ENCODE measurements at places on chromosomes 3 and 15.
A peak's percentile ranks its signal among the peaks of the same experiment; 100 is the strongest.

GRCh38 chr3:89113893-89114840 is 6.7 kb downstream of the EPHA3 start:
- DNase-seq, result peak; percentile 16

- DNase-seq, result peak; percentile 47
Observed at GRCh38 chr15:56040081-56041035, 46.9 kb upstream of the NEDD4 start.

DNA sequence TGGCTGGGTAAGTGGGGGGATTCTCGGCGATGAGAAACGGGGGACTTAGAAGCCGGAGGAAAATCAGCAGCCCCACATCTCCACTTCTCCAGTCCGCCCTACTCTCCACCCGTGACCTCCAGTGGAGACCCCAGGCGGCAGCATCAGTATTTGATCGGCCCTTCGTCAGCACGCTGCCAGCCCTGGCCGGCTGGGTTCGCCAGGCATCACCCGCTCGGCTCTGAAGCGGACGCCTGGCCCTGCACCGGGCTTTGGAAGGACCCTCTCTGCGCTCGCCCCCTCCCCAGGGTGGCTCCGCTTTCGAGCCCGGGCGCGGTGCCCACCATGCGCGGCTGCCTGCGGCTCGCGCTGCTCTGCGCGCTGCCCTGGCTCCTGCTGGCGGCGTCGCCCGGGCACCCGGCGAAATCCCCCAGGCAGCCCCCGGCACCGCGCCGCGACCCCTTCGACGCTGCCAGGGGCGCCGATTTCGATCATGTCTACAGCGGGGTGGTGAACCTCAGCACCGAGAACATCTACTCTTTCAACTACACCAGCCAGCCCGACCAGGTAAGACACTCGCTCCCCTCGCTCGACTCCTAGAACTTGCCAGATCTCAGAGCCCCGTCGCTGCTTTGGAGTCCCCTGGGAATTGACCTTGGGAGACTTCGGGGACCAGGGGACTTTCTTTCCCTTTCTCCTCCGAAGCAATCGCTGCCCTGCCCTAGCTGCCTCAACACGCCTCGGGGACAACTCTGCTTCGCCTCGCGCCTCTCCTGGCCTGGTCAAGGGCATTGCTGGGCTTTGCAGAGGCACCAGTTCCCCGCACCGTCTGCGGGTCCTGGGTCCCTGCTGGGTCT is 561 bp downstream of the SIDT1 start:
- peak; percentile 59 for DNase-seq

DNA sequence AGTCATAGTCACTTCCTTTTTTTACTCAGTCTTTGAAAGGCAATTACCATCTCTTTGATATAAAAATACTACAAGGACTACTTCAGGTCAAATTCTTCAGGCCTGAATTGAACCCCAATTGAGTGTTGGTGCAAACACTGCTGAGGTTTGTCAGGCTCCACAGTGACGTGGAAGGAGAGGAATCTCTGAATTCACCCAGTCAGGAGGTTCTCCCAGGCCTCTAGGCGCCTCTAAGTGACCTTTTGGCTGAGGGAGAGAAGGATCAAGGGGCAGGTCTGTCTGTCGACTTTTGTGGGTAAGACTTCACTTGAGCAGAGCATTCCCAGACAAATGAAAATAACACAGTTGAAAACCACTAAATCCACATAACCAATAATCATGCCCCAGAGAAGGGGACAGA is 227.6 kb upstream of the CHRNA7 start:
- DNase-seq, result no peak

GRCh38 chr15:60551781-60552161 is 72.8 kb upstream of the ICE2 start:
- no peak for DNase-seq

GRCh38 chr3:197828-198491 is 1.4 kb downstream of the CHL1 start:
- no peak for DNase-seq

GRCh38 chr15:75989045-75989444 is 23.2 kb downstream of the NRG4 start:
- DNase-seq, result no peak

GRCh38 chr3:102223132-102223531 is 211.7 kb upstream of the ZPLD1 start:
- DNase-seq, result no peak

GRCh38 chr3:151584566-151584965 is 123.7 kb upstream of the IGSF10 start:
- DNase-seq, result no peak

GRCh38 chr15:47548231-47548630 is 169.1 kb upstream of the SEMA6D start:
- DNase-seq, result no peak

GRCh38 chr15:37099319-37100108 is 835 bp downstream of the MEIS2 start:
- no peak for DNase-seq
